ENCODE measurements at places on chromosomes 2 and 18.
A peak's percentile ranks its signal among the peaks of the same experiment; 100 is the strongest.

DNA sequence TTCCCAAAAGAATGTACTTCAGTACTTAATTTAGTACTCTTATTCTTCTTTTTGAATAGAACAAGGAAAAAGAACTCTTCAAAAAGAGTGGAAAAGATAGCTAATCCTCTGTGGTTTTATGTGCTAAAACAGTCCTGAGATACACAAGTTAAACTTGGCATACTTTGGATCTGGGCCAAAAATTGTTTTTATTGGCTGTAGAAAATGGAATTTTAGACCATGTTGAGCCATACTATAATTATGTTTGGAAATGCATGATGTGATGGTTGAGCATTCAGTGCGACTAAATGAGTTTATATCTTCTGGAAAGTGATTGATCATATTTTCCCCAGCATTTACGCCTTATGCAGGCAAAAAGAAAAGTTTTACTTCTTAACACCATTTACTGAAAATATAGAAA lies 18.0 kb upstream of the PDE1A start:
- DNase-seq: no peak

- DNase-seq: no peak
Observed at GRCh38 chr18:9421096-9421900, 54.0 kb upstream of the RALBP1 start.

- DNase-seq: peak; percentile 23
Observed at GRCh38 chr2:97693476-97693875, 19.9 kb upstream of the ZAP70 start.

DNA sequence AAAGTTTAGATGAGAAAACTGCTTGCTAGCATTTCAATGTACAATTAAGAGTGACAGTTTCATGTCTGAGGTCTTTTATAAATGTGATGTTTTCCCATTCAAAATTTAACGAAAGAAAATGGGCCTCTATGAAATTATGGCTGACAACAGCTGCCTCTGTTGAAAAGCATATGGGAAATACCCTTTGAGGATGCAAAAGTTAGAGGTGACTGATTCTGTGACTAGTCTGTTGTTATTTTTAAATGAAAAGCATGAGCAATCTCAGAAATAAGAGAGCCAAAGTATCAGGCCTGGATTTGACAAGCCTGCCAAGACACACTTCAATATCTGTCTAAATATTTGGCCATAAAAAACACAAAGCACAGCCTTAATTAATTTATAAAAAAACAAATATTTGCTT lies 580.8 kb downstream of the ERBB4 start:
- DNase-seq: no peak

DNA sequence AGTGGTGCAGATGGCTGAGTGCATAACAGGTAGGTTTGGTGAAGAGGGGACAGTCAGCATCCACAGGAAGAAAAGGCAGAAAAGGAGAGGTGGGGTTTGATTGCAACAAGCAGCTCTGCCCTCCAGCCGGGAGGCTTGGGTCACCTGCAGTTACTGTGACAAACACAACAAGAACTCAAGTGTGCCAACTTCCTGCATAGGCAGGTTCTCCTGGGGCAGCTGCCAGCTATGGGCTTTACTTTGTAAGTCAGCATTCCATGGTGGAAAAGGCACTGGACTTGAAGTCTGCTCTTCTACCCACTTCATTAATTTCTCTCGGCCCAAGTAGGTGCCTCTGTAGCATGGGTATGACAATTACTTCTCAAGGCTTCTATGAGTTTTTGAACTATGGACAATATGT lies 98.9 kb downstream of the MYT1L start:
- DNase-seq: no peak

DNA sequence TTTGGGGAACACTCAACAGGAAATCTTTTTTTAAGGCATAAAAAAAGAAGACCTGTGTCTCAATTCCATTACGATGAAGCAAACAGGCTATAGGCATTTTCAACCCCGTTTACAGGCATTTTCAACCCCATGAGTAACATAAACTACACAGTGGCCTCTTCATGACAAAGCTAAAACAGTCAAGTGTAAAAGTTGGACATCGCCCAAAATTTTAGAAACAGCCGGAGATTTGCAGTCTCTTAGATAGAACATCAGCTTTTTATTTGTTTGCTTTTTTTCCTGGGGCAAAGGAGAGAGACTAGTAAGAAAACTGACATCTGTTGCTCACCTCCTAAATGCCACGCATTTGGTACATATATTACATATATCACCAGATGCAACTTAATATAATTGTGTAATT lies 173.7 kb downstream of the CMPK2 start:
- DNase-seq: no peak

DNA sequence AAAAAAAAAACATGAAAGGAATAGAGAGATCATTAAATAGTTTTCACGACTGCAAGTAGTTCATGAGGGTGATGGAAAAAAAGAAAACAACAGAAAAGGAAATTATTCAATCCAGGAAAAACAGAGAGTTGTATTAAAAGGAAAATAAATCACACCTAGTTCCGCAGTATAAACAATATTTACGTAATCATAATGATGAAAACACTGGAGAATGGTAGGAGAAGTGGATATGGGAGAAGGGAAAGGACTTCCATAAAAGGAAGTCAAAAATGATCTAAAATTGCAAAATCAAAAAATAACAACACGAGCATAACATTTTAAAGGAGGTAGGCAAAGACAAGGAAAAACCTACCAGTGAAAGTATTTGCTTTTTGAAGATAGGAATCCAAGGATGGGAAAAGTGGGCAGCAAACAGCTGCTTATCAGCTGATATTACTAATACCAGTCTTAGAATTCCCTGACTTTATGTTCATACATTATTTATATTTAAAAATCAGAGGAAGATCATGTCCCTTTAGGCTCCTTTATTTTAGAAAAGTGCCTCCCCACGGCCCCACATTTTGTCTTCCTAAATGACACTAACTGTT lies 160.8 kb downstream of the NBAS start:
- no peak for DNase-seq

DNA sequence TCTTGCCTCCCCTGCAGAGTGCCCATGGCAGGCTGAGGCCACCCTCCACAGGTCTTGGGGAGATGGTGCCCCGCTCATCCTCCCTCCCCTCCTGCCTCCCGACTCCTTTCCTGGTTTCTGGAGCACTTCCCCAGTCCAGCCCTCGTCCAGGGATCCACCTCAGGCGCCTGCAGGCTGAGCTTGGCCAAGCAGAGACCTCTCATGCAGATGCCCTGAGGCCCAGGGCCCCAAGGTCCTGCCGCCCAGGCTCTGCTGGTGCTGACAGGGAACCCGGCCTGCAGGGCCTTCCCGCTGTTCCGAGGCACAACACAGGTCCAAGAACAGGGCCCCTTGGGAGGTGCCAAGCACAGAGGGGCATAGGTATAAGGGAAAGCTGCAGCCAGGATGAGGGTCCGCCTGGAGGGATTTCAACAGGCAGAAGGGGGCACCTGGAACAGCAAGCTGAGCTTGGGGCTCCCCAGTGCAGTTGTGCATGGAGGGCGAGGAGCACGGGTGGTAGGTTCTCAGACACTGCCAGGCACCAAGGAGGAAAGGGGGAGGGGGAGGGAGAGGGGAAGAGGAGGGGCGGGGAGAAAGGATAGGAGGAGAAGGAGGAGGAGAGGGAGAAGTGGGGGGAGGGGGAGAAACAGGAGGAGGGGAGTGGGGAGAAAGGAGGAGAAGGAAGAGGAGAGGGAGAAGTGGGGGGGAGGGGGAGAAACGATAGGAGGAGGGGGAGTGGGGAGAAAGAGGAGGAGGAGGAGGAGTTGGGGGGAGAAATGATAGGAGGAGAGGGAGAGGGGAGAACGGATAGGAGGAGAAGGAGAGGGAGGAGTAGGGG lies 1.2 kb upstream of the ANO7 start:
- DNase-seq: no peak

DNA sequence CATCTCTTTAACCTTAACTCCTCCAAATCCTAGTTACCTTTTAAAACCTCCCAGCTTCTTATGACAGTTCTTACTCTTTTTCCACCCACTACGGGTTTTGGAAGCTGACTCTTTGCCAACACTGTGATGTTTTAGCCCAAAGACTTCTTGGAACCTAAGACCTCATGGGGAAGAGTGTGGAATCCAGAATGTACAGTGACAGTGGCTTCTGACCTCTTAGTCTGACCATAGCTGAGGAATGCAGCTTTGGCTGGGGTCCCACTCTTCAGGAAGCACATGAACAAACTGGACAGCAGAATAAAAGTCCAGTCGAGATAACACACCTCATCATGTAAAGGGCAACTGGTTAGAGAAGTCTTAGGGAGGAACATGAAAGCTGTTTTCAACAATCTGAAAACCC lies 161.1 kb upstream of the PKDCC start:
- DNase-seq: peak; percentile 19

- DNase-seq: no peak
Observed at GRCh38 chr2:63856303-63856603, 14.6 kb downstream of the UGP2 start.

GRCh38 chr2:19944205-19944845 lies 42.5 kb upstream of the TTC32 start:
- DNase-seq: no peak

- no peak for DNase-seq
Observed at GRCh38 chr2:11546072-11546471, 12.2 kb downstream of the GREB1 start.

DNA sequence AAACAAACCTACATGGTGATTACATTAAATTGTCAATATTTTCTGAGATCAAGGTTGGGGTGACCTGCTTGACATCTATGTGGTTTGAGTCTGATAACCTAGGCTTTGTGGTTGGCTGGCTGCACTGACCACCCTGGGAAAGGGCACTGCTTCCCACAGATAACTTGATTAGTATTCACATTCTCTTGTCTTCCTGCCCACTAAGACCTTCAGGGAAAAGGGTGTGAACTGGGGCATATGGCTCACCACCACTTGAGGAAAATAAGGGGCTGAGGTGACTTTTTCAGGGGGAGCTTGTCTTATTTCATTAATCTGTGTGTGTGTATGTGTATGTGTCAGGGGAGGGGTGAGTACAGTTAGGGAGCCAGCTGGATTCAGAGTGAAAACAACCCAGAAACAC lies 1.5 kb downstream of the SMYD1 start:
- no peak for DNase-seq

DNA sequence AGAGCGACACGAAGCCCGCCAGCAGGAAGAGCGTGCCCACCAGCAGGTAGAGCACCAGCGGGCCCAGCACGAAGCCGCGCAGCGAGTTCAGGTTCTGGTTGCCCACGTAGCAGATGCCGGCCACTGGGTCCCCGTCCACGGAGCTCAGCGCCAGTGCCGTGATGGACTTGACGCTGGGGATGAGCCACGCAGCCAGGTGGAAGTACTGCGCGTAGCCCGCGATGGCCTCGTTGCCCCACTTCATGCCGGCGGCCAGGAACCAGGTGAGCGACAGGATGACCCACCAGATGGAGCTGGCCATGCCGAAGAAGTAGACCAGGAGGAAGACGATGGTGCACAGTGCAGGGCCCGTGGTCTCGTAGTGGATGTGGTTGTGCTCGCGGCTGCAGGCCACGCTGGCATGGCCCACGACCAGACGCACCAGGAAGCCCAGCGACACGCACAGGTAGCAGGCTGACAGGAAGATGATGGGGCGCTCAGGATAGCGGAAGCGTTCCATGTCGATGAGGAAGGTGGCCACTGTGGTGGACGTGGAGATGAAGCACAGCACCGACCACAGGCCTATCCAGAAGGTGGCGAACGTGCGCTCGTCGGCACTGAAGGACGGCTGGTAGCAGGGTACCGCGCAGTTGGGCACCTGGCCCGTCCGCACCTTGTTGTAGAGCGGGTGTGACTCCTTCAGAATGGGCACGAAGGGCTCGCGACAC lies 2.1 kb downstream of the FZD5 start:
- no peak for DNase-seq

DNA sequence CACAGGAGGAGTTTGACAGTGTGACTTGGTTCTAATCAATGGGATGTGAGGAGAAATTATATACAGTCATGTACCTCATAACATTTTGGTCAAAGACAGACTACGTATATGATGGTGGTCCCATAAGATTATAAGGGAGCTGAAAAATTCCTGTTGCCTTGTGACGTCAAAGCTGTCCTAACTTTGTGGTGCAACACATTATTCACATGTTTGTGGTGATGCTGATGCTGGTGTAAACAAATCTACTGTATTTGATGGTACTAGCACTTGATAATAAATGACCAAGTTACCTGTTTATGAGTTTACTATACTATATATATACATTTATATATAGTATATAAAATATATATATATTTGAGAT lies 29.1 kb upstream of the TGIF1 start:
- no peak for DNase-seq

DNA sequence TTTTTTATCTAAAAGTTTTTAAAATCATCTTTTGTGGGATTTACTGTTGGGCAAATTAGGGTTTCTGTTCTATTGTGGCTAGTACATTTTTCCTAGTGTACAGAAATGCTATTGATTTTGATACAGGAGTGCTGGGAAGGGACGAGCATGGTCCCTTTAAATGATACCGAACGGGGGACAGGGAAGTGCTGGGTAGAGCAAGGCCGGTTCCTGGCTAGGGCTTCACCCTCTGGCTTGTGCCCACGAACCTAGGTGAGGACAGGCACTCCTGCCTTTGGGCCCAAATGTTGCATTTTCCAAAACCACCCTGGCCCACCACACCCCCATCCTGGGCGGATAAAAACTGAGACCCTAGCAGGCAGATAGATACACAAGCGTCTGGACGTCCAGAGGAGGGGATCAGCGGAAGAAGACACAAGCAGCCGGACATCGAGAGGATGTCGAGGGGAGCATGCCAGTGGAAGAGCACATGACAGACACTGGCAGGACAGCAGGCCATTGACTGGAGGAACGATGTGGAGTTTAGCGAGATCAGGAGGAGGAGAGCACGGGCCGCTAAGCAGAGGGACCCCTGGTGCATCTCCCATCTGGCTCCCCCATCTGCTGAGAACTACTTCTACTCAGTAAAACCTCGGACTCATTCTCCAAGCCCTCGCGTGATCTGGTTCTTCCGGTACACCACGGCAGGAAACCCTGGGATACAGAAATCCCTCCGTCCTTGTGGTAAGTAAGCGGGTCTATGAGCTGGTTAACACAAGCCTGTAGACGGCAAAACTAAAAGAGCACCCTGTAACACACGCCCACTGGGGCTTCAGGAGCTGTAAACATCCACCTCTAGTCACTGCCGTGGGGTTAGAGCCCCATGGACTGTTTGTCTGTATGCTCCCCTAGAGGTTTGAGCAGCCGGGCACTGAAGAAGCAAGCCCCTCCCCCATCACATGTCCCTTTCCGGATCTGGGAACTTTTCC lies 13.5 kb upstream of the CALCRL start:
- DNase-seq: no peak

- no peak for DNase-seq
Observed at GRCh38 chr18:79508565-79509535, 113.1 kb downstream of the NFATC1 start.

- DNase-seq: peak; percentile 54
Observed at GRCh38 chr2:15588329-15588919, 3.2 kb upstream of the DDX1 start.
